NCI-H1436 treated with DMSO at 0.1 percent for 48 hours (cell line): ENCODE measurements at places on chromosomes 16 and 17.

DNA sequence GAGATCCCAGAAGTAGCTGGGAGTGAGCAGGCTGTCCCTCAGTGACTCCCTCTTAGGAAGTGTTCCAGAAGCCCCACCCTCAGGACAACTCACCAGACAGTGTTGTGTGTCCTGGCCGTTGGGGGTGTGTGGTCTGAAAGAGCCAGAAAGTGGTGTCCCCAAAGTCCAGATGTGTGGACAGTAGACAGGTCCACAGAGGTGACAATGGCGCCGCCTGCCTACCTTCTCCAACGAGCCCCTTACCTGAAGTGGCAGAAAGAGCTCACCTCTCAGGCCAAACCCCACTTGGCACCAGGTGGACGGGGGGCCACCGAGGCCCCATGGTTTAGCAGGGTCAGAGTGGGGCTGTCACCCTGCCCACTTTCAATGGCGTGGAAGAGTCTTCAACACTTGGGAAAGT, 19.9 kb downstream of the C17orf100 start:
- no peak for DNase-seq

GRCh38 chr17:72021417-72022041, 99.3 kb upstream of the SOX9 start:
- DNase-seq, result no peak

DNA sequence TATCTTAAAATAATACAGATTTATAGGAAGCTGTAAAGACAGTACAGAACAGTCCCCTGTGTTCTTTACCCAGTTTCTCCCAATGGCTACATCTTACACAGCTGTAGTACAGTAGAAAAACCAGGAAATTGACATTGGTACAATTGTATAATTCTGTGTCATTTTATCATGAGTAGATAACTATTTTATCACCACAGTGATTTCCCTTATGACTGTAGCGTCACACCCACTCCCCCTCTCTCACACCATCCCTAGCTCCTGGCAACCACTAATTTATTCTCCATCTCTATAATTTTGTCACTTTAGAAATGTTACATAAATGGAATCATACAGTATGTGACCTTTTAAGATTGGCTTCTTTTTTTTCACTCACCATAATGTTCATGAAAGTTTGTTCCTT, 30.9 kb downstream of the CLTC start:
- no peak for DNase-seq

DNA sequence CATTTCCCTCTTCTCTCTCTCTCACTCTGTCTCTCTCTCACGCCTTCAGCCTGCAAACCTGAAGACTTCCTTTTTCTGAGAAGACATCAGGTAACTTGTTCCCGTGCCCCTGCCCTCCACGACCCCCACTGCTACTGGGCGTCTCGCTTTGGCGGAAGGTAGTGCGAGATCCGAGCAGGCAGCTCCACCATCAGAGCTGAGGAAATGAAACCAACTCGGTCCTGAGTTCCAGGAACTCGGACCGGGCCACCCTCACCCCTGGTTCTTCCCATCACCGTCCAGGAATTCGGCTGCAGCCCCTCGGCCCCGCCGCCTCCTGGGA, 585 bp downstream of the MLKL start:
- DNase-seq, result no peak

GRCh38 chr17:80753685-80754345, 209.2 kb downstream of the RPTOR start:
- DNase-seq, result no peak

DNA sequence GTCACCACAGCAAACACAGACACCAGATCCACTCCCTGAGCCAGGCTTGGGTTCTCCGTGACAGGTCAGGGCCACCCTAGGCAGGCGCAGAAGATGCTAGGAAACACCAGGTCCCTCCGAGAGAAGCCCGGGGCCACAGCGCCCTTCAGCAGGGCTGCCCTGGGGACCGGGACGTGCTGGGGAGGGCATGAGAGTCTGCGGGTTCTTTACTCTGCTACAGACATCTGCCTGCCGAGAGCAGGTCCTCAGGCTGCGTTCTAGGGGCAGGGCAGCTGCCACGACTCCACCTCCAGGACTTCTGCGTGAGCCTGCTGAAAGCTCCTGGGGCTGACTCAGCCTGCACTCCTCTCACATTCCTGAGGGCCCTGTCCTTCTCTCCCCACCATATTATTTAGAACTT, 11.4 kb downstream of the MYLK3 start:
- DNase-seq, result no peak

- no peak for DNase-seq
These were observed 386.2 kb downstream of the UTP18 start for GRCh38 chr17:51646539-51646938.

DNA sequence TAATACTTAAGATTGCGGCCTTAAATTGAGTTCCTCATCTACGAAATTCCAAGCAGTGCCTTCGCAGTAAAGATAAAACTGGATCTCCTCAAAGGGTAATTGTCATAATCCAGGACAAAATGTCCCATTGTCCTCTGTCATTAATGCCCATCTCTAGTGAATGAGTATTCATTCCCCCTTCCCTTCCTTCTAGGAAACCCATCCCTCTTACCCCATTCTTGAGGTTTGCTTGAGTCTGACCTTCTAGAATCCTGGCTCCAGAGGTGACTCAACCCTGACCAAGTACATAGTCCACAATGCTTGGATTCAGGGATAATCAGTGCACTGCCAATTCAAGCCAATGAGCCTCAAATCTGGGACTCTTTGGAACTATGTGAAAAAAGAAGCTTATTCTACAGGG, 47.0 kb upstream of the MAF start:
- no peak for DNase-seq

- DNase-seq, result no peak
These were observed 35.5 kb downstream of the KSR1 start for GRCh38 chr17:27491713-27492190.

DNA sequence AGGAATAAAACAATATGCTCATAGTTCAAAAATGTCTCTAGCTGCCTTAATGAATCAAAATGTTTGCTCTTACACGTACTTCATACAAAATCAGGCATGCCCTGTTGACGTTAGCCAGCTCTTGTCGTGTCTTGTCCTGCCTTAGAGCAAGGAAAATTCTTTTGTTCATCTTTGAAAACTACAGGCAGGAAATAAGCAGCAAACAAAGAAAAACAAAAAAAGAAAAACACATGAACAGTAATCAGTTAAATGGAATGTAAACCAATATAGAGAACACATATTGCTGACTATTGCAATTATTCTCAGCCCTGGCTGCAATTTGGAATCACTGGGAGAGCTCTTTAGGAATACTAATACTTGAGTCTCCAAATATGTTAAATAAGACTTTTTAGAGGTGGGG, 1.7 kb downstream of the CAPNS2 start:
- no peak for DNase-seq
